EH (cell line): ENCODE measurements at places on chromosomes 3 and 15.

DNA sequence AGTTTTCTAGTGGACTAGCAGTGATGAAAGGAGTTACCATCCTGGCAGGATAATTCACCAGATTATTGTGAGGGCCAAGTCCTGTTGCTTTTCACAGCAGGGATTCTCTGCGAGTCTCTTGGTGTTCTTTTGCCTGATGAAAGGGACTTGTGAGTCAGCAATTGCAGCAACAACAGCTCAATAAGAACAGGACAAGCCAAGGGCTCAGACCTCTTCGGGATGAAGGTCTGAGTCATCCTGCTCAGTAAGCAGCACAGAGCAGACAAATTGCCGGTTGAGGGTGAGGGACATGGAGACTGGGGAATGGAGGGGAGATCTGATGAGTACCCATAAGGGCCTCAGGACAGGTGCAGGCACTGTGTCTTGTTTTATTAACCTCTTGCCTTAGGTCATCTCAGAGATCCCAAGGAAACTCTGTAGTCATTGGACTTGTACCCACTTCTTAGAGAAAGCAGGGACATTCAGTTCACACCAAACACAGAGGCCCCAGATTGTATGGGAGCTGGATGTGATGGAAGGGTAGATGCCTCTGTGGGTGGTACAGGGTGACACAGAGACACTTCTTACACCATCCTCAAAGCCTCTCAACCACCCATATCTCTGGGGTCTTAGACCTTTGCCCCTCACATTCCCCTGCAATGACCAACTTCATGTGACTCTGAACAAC, 173.8 kb upstream of the TLE3 start:
- peak; percentile 96 for DNase-seq

GRCh38 chr15:90598679-90599078, 69.0 kb downstream of the CRTC3 start:
- DNase-seq, result no peak

DNA sequence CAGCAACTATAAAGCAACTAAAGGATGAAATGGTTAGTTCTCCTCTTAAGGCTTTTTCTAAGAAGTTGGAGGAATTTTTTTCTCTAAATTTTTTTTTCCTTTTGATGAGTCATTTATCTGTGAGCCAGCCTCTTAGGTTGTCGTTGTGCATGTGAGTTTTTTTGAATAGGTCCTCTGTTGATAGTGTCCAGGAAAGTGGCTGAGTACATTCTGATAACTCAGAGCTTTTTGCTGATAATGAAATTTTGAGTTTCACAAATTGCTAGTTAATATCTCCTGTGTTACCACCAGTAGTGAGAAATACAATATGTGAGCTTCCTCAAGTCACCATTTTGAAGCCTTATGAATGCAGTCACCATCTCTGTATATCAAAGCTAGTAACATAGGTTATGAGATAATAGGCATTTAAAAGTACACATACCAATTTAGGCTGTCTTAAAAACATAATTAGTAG, 7.1 kb upstream of the LXN start:
- peak; percentile 64 for DNase-seq

GRCh38 chr15:71812966-71813722, 2.8 kb downstream of the NR2E3 start:
- no peak for DNase-seq

- no peak for DNase-seq
Measured at GRCh38 chr3:11632564-11632963, 11.2 kb downstream of the VGLL4 start.

DNA sequence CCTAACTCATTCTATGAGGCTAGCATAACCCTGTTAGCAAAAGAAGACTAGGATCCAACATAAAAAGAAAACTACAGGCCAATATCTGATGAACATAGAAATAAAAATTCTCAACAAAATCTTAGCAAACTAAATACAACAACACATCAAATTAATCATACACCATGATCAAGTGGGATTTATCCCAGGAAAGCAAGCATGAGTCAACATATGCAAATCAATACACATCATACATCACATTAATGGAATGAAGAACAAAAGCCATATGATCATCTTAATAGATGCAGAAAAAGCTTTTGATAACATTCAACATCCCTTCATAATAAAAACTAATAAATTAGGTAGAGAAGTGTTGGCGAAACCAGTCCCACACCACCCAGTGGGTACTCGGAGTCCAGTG, 136.1 kb upstream of the MME start:
- DNase-seq, result no peak

DNA sequence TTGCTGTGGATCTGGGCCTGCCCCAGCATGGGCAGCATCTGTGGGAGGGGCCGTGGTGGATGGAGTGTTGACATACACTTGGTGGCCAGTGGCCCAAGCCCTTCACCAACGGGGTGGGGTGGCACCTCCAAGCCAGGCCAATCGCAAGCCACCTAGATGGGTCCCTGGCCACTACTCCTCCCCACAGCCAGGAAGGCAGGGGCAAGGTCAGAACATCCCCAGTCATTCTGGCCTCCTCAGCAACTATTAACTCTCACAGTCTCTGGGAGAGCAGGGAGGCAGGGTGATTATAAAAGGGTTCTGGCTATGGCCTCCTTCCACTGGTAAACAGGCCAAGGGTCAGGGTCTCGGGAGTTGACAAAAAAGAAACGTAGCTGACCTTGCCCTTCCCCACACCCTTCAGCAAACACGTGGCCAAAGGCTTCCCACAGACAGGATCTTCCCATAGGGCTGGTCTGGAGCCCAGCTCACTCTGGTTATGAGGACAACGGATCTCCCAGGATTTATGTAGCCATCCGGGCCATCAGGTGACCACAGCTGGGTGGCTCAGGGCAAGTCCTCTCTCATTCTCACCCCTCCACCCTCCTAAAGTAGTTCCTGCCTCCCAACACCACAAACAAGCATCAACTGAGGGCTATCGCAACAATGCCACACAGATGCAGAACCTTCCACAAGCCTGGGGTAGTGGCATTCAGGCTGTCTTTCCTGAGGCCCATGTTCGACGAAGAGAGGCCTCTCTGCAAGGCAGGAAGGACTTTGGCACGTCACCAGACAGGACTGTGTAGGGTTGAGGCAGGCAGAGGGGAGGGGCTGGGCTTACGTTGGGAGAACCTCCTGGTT, 18.9 kb downstream of the TLE3 start:
- no peak for DNase-seq
